ENCODE measurements at places on chromosomes 4 and X. TPM values are rescaled to one million over a fixed set of nuclear protein-coding genes. Genes with fewer than 3 reads are reported as not detected.

DNA sequence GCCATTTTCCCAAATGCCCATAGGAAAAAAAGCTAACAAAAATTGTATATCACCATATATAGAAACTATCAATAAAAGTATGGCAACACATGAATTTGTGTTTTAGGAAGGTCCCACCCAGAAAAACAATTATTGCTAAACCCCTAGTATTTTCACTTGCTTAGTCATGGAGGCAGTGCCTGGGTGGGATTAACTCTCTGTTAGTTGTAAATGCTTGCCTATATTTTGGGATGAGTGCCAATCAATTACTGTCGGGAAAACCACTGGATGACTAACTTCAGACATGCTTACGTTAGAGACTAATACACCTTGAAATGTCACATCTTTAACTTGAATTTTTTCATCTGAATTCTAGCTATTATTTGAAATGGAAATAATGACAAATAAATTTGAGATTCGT lies 33.9 kb downstream of the TMPRSS11A start:
- no peak for DNase-seq

DNA sequence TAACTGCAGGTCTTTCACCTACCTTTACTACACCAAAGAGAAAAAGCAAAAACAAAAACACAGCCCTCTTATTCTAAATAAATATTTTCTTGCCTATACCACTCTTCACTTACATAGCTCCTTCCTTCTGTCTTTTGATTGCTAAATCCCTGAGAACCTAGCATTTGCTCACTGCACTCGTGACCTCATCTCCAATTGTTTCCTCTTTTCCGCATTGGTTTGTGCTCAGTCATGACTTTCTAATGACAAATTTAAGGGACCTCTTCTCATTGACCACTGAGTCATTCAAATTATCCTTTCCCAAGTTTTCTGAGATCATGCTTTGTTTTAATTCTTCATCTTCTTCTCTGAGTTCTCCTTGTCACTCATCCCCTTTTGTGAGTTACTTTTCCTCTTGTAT lies 1697.1 kb downstream of the STIM2 start:
- DNase-seq, result no peak

DNA sequence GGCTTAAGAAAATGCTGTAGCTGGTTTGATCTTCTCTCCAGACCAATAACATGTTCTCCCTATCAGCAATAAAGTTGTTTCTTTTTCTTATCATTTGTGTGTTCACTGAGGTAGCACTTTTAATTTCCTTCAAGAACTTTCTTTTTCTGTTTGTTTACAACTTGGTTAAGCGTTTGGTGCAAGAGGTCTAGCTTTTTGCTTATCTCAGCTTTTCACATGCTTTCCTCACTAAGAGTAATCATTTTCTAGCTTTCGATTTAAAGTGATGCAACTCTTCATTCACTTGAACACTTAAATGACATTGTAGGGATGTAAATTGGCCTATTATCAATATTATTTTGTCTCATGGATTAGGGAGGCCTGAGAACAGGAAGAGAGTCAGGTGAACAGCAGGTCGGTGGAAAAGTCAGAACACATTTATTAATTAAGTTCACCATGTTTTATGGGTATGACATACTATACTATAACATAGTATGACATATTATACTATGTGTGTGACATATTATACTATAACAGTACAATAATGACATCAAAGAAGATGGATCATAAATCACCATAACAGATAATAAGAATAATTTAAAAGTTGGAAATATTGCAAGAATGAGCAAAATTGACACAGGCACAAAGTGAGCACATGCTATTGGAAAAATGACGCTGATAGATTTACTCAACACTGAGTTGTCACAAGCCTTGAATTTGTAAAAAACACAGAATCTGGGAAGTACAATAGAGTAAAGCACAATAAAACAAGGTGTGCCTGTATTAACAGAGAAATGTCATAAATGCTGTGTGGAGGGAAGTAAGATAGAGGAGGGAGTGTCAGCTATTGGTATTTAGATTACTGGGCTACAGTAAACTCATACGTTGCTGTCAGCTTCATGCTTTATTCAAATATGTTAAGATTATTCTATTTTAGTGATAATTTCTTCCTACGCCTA lies 218.6 kb upstream of the SLC7A11 start:
- no peak for DNase-seq

DNA sequence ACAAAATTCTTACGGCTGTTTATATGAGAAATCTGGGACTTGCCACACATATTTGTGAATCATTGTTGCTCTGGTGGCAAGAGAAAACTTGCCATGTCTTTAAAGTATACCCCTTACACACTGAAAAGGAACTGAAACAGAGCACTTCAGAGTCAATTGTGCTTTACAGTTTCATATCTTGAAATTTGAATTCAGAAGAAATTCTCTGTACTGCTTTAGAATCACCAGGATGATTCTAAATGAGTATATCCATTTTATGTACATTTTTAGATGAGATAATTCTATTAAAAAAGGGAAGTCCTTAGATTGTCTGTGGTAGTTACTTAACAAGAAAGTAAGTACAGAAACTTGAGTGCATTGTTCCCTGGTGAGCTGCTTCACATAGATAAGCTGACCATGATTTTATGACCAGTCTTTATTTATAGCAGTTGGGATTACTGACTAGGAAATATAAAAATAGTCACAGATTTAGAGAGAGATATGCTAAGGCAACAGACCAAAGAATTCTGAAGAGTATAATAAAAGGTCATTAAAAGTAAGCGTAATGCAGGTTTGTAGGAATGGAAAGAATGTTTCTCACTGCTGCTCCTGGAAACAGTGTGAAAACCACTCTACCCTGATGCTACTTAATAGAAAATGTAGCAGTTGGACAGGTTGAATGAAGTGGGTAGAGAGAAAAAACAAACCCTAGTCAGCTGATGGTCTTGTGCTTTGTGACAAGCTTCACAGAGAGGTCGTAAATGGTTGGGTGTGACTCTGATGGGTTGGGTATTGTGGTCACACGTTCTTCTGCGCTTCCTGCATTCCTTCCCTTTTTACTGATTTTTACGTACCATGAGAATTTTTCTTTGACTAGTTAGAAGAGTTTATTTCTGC lies 41.0 kb downstream of the FNIP2 start:
- no peak for DNase-seq

DNA sequence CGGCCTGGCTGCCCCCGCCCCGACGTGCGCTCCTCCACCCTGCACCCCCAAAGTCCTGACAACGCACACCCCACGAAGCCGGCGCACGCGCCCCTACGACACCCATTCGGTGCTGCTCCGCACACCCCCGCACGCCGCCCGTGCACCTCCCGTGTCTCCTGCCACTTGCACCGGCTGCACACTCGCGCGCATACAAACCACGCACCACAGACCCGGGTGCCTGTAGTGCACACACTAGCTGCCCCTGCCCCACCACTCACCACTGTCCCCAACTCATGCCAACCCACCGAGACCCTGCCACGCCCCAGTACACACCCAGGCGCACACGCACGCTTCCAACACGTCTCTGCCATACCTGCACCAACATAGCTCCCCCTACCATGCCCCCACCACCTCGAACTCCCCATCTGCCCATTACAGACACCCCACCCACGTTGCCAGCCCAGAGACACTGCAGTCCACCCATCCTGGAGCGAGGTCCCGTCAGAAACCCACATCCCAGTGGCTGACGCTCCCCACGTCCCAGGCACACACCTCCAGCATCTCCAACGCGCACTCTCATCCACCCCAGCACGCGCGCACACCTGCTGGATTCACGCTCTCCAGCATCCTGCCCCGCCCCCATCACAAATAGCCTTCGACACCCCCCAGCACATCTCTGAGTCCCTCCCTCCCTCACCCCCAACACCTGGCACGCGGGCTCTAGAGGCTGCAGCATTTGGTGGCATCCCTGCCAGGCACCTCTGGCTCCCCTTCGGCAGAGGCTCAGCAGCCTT lies 4.2 kb upstream of the DUSP9 start:
- DNase-seq, result no peak

DNA sequence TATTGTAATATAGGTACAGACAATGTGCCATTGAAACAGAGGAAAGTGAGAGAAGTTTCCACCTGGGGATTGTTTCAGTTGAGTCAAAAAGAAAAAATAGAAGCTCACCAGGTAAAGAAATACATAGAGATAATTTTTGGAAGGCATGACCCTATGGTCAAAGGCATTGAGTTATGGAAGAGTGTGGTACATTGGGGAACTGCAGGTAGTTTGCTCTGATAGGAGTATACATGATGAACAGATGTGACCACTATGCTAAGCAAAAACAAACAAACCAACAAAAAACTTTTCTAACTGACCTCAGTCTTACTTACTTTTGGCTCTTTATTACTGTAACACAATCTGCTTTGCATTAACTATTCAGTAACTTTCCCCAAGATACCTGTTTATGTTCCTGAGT lies 85.9 kb downstream of the UGT8 start:
- no peak for DNase-seq

DNA sequence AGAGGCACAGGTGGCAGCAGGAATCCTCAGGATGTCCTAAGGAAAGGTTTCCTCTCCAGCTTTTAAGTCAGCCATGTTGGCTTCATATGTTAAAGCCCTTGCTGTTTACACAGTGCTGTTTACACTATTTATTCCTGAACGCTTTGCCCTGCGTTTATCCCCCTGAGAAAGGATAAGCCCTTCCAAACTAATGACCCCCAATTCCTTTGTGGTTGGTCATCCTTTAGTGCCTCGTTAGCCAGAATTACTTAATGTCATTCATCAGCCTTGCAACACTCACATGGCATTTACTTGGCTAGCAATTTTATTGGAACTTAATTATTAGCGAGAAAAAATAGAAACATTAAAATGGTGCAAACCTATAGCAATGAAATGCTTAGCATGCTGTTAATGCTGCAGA lies 23.8 kb downstream of the VCX2 start:
- DNase-seq, result no peak

GRCh38 chrX:97547877-97548578 lies 664.3 kb downstream of the RPA4 start:
- no peak for DNase-seq

- DNase-seq, result peak; percentile 29
Measured at GRCh38 chr4:44447563-44448504, 775 bp downstream of the KCTD8 start.

DNA sequence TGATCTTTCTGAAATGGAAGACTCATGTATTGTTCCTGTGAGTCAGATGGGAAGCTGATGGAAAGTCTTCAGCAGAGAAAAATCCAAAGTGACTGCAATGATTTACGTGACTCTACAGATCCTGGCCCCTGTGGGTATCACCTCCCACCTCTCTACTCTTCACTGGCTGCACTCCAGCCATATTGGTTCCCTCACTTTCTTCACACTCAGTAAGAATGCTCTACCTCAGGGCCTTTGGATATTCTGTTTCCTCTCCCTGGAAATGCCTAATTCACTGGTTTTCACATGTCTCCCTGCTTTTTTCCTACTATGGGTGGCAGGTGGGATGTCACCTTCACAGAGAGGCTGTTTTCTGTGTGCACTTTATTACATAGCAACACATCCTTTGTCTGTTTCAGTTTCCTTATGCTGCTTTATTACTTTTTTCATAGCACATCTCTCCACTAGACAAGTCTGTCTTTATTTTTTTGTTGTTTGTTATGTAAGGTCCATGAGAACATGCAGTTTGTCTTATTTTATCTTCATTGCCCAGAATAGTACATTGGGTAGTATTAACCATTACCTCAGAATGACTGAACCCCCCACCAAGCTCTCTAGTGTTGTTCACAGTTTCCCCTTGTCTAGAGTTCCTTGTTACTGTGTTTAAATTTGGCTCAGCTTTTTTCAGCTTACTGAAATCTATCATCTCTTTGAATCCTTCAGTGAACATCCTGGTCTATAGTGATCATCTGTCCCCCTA lies 57.6 kb upstream of the CLNK start:
- no peak for DNase-seq

The PHOX2B gene
- 0.55 TPM for total RNA-seq

The FANCB gene
- total RNA-seq, result 2.2 TPM

The FOXP3 gene
- total RNA-seq, result not detected

The UCP1 gene
- total RNA-seq, result not detected

The TCEAL5 gene
- not detected for total RNA-seq

The BCLAF3 gene
- total RNA-seq, result 28.5 TPM

The PPP1R2C gene
- total RNA-seq, result not detected
